Cerebellum (tissue), 4 donors: ENCODE measurements at places on chromosomes 6 and 20.

- no peak for DNase-seq
Observed at GRCh38 chr20:25476106-25477013, 68.9 kb downstream of the GINS1 start.

DNA sequence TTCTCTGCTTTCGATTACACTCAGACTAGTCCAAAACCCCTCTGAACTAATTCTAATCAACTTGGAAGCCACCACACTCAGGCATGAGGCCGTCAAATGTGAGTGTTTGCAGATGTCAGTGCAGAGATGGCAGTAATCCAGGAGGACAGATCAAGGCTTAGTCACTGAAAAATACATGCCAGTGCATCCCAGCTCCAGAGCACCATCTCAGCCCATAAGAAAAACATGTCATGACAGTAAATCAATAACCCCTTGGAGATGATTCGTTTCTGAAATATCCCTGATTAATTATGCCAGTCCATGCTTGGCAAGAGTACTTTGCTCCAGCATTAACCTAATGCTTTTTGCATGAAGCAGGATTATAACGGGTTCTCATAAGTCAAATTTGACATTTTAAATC is 179.5 kb downstream of the ADAT2 start:
- DNase-seq: peak; percentile 10

DNA sequence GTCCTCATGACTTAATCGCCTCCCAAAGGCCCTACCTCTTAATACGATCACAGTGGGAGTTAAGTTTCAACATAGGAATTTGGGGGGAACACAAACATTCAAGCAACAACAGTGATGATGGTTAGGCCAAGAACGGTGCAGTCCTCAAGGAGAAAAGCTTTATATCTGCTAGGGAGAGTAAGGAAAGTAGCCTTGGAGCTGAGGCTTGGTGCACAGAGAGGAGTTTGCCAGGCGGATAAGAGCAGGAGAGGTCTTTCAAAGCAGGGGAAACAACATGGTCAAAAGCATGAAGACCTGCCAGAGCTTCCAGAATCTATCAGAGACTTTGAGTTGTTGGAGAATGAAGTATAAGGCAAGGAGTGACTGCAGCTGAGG is 119.1 kb downstream of the PLCB1 start:
- no peak for DNase-seq

GRCh38 chr6:111624401-111625098 is 18.9 kb upstream of the TRAF3IP2 start:
- no peak for DNase-seq

DNA sequence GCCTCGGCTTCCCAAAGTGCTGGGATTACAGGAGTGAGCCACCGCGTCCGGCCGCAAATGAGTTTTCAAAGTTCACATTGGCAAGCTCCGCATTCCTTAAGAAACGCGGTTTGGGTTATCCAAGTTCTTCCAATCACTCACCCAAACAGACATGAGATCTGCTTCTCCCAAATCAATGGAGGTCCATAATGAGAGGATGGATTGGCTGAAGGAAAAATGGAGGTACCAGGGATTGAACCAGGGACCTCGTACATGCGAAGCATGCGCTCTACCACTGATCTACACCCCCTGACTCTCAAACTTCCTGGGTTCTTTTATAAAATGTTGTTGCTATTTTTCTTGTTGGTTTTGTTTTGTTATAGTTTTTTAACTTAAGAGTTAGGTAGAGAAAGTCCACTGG is 170.0 kb downstream of the GPX5 start:
- no peak for DNase-seq

- no peak for DNase-seq
Observed at GRCh38 chr6:95248499-95248898, 328.8 kb upstream of the MANEA start.

DNA sequence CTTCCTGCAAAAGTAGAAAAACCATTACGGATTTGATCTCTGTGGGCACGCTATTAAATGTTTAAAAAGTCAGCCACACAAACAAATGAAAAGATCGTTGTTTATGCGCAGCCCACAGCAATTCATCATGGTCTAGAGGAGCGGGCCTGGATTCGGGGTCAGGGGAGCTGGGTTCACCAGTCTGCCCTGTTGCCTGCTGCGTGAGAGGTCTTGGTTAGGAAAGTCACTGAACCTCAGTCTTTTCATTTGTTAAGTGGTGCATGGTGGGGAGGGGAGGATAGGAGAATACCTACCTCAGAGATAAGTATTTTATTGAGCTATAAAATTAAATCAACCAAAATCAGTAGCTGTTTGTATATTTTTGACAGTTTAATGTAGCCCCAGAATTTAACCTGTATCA is 47.3 kb upstream of the FYN start:
- DNase-seq: no peak

DNA sequence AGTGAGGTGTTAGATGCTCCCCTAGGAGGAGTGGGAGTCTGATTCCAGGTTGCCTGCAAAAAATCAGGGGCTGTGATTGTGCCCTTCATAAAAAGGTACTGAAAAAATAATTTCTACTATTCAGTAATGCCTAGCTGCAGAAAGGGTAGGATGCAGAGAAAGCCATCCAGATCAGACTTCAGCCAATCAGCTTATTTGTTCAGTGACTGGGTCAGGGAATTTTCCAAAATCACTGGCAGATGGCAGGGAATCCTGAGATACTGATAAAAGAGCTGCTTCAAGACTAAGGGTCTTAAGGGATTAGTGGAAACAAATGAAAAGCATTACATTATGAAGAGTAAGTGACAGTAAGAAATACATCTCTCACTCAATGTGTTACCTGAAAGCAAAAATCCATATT is 42.8 kb upstream of the MTRF1L start:
- DNase-seq: no peak

DNA sequence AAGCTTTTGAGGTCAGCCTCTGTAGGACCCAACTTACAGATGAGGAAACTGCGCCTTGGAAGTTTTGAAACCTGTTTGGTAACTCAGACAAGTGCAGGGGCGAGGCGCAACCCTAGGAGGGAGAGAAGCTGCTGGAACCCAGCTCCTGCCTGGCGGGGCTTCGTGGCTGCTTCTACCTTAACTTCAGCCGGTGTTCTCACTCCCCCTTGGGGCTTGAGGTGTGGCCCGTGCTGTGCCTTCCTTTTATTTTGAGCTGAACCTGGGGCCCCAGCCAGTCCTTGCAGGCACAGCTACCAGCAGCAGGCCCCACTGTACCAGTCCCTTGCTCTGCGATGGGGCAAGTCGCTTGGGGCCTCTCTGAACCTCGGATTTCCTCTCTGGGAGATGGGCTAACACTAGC is 12.0 kb downstream of the RBM38 start:
- DNase-seq: no peak

GRCh38 chr6:69866351-69866769 is at the start of gene COL19A1:
Gene COL19A1 (plus strand): TSS chr6:69866556. CDS start chr6:69879568, 13,012 bp downstream.
- DNase-seq: peak; percentile 40

DNA sequence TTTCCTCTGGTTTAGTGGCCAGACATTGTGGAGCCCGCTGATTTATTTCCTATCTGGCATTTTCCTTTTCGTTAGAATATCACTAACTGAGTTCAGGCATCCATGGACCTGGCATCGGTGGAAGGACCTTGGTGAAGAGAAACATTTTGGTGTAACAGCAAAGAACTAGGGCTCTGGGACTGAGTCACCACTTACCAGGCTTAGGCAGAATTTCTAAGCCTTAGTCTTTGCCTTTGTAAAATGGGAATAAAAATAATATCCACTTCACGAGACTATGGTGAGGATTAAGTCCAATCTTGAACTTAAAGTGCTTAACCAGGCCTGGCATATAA is 42.0 kb upstream of the ENPP1 start:
- no peak for DNase-seq

DNA sequence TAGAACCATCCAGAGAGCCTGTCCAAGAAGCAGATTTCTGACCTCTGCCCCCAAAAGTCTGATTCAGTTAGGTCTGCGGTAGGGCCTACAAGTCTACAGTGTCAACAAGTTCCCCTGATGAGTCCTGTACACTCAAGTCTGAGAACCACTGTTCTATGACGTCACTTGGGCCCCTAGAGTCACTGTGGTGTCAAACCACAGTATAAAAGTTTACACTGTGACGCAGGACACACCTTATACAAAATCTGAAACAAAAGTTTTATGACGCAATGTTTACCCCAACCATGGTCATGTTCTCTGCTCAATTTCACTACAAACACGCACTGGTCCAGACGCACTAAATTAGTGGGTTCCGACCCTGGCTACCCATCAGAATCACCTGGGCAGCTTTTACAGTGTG is 17.9 kb downstream of the SLA2 start:
- DNase-seq: no peak

- no peak for DNase-seq
Observed at GRCh38 chr20:4681401-4681800, 40.3 kb upstream of the PRND start.

GRCh38 chr6:39530201-39530759 is 194.9 kb downstream of the KIF6 start:
- DNase-seq: no peak

DNA sequence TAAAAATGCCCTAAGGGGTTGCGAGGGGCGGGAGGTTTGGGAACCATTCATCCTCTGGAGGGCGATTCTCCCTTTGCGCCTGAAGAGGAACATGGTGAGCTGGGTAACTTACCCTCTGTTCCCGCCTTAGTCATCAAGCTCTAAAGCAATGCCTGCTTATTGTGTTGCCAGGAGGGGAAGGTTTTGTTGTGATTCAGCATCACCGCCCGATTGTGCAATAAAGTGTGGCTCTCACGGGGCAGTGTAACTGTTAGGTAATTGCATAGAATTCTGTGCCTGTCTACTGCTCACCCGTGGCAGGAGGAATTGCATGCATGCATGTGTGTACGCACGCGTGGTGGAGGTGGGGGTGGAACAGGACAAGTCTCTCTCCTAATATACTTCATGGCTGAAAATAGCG is 95.5 kb upstream of the AGPAT4 start:
- no peak for DNase-seq

DNA sequence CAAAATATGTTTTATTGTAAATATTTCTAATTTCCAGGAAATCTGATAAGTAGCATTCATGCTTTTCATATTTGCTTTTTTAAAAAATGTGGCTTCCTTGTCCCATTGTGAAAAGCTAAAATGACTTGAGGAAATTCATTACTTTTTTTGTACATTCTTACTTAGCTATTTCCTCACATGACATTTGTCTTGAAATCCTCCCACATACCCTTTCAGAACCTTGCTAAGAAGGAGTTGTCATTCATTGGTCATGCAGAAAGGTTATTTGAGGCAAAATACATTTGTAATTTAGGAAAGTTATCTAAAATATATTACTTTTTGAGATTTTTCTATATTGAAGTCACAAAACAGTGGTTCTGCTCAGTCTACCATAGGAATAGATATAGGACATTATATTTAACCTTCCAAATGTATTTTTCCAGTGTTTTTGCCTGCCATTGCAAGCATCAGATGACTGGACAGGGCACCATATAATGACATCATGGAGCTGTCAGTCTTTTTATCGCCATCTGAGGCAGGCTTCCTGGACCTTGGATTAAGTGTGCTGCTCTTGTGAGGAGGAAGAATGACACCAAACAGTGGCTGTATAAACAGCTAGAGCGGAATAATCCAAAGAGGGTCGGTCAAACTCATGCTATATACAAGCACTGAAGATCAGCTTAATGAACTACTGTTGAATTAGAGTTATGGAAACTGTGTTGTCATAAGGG is 109.4 kb upstream of the HCRTR2 start:
- no peak for DNase-seq

DNA sequence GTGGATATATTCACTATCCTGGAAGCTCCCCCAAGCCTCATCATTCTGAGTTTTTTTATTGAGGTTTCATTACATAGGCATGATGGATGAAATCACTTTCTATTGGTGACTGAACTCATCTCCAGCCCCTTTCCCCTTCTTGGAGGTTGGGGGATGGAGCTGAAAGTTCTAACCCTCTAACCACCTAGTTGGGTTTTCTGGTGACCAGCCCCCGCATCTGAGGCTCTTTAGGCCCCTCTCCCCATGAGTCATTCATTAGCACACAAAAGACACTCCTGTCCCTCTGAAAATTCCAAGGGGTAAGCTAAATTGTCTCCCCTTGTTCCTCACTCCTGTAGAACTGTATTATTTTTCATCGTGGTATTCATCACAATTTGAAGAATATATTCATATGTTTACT is 33.3 kb downstream of the GFRA4 start:
- DNase-seq: no peak

GRCh38 chr20:18669241-18670019 is 81.6 kb downstream of the DTD1 start:
- no peak for DNase-seq

DNA sequence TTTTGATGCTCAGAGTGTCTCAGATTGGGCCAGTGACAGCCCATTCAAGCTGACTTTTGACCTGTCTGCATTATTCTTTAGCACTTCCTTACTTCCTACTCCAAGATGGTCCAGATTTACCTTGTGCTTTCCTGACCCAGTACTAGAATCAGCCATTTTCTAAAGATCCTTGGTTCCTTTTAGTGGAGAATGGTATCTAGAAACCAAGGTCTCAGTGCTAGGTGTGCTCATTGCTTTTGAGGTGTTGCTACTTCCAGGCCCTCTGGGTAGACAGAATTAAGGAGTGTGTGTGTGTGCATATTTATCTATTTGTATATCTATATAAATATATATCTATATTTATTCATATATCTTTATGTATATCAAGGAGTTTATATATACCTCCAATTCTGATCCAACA is 67.3 kb upstream of the UTRN start:
- DNase-seq: no peak

DNA sequence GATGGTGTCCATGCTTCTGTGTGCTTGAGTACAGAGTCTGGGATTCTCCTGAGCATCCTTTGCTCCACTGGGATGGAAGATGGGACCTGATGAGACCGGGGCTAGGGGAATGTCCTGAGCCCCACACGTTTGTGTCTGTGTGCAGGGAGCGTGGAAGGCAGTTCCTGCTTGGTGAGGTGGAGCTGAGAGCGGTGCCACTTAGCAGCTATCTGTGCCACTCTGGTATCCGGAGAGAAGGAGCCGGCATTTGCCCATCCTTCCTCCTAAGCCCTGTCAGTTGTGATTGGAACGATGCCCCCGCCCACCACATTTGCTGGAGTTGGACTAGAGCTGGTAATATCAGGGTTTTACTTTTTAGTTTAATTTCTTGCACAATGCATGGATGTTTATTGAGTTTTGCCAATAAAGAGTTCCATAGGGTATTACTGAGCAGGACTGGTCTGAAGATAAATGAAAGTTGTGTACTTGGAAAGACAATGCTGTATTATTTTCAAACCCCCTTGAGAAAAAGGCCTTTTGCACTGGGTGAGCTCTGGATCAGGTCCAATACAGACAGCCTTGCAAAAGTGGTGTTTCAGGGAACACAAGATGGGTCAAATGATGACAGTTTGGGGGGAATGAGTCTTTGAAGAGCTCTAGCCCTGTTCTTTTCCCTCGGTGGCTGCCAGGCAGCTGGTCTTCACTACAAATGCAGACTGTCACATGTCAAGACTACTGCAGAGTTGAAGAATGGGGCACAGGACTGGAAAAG is 130.8 kb downstream of the SYCP2 start:
- DNase-seq: no peak

GRCh38 chr6:15429141-15430110 is 183.6 kb downstream of the JARID2 start:
- no peak for DNase-seq

GRCh38 chr6:156402227-156402626 is 375.0 kb upstream of the ARID1B start:
- no peak for DNase-seq
